ENCODE measurements at places on chromosomes 6 and 20. TPM values are rescaled to one million over a fixed set of nuclear protein-coding genes. Genes with fewer than 3 reads are reported as not detected.

ZNF341 gene
- total RNA-seq, result 1.2 TPM

TNFAIP3 gene
- 10.5 TPM for total RNA-seq

HAO1 gene
- not detected for total RNA-seq

OGFRL1 gene
- 15.9 TPM for total RNA-seq

GABBR1 gene
- total RNA-seq, result 7.6 TPM

GRIK2 gene
- 0.72 TPM for total RNA-seq

- no peak for DNase-seq
These were observed 225.9 kb upstream of the GRIK2 start for GRCh38 chr6:101167638-101168037.

GRCh38 chr6:84466511-84466910 is 239.1 kb upstream of the CEP162 start:
- peak; percentile 74 for DNase-seq

- peak; percentile 100 for DNase-seq
These were observed 2.5 kb downstream of the TNFRSF6B start for GRCh38 chr20:63698739-63699465.

DNA sequence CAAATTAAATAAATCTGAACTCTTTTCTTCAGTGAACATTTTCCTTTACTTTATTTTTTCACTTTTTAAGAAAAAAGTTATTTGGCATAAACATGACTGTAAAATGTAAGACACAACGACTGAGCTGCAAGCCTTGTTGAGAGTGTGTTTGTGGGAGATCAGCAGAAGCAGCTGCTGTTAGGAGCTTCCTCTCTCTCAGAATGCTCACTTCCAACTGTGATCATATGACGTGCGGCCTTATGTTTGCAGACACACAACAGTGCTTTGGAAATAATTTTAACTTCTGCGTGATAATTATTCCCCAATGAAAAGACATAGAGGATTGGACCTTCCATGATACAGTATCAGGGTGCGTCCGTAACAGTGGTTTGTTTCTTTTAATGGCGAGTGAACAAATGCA is 104.0 kb downstream of the ARHGAP18 start:
- no peak for DNase-seq

DNA sequence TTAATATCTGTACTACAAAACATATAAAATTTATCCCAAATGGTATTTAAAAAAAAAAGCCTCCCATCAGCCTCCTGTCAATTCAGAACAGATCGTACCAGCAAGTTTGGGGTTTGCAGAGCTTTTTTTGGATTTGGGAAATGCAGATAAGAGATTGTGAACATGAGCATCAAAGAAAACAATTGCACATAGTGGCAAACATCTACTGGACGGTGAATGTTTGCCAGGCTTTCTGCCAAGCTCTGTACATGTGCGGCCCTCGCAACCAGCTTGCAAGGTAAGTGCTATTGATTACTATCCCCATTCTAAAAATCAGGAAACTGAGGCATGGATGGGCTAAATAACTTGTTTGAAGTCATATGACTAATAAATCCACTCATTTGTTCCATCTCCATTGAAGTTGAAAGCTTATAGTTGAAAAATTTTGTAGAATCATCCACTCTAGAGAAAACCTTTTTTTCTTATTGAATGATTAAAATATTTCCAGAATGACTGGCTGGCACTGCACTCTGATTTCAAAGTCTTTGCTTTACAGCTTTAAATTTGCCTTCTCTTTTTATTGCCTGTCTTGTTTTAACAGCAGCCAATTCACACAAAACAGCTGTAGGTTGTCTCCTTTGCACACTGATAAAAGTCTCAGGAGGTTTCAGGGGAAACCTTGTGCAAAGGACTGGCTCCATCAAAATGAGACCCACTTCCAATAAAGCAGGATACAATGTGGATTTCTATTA is 37.4 kb upstream of the SIRT5 start:
- peak; percentile 89 for DNase-seq

DNA sequence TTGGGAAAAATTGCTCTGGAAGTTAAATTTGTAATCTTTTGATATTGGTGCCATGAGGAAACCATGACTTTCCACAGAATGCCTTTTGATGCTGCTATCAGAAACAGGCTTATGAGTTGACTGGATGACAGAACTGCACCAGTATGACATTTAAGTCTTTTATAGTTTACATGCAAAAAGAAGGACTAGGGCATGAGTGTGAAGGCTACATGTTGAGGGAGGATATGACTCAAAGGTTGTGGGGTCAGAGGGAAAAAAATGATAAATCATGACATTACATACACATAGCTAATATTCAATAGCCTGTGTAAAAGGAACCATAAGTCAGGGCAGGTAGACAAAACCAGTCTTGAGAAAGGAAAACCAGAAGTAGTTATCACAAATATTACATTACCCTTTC is 182.2 kb downstream of the COL12A1 start:
- peak; percentile 22 for DNase-seq

GRCh38 chr6:13611715-13612114 is 3.4 kb upstream of the NOL7 start:
- no peak for DNase-seq

- no peak for DNase-seq
These were observed 5.5 kb upstream of the UTRN start for GRCh38 chr6:144279484-144280150.

GRCh38 chr20:62980380-62980960 is 26.3 kb downstream of the BHLHE23 start:
- no peak for DNase-seq

GRCh38 chr6:35327349-35328027 is 14.9 kb upstream of the PPARD start:
- DNase-seq, result peak; percentile 93
